Stimulated activated CD4-positive, alpha-beta T cell treated with anti-CD3 and anti-CD28 coated beads, Interleukin-4, amount 100 ng/mL, for 24 hours (primary cell): ENCODE measurements at places on chromosomes 7 and 10.

- DNase-seq, result no peak
Observed at GRCh38 chr7:139374246-139374645, 14.6 kb downstream of the LUC7L2 start.

- DNase-seq, result no peak
Observed at GRCh38 chr7:28137463-28137862, 43.1 kb downstream of the JAZF1 start.

DNA sequence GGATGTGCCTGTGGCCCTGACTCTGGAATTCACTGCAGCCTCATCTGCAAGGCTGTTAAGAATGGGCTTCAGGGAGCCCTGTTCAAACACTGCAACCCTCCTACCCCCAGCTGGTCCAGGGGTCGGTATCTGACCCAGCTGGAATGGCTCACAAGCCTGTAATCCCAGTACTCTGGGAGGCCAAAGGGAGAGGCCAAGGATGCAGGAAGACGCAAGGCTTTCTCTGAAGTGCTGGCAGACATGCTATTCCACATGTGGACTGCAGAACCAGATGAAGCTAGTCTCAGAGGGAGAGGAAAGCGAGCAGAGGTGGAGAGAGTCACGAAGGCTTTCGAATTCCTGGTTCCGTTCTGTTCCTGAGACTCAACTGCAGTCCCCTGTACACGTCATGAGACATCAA is 45.0 kb downstream of the ESYT2 start:
- no peak for DNase-seq

GRCh38 chr10:14414901-14415300 is 84.2 kb upstream of the FRMD4A start:
- DNase-seq, result no peak

DNA sequence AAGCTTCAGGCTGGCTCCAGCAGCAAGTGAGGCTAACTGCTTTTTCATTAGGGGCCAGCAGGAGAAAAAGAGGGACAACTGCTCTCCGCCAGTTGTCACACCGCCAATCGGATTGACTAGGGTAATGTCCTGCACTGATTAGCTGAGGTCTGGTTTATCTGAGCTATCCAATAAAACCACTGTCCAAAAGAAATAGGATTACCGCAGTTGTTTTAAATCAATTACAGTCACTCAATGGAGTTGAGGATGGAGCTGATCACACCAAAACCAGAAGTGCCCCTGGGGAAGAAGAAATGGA is 351.4 kb upstream of the NPVF start:
- DNase-seq, result no peak

- DNase-seq, result no peak
Observed at GRCh38 chr10:31602541-31603234, 283.7 kb downstream of the ZEB1 start.

- no peak for DNase-seq
Observed at GRCh38 chr10:132371641-132372081, 25.3 kb upstream of the PWWP2B start.

- no peak for DNase-seq
Observed at GRCh38 chr7:105680505-105681187, 99.4 kb upstream of the EFCAB10 start.

GRCh38 chr7:25662841-25663800 is 434.8 kb upstream of the NPVF start:
- no peak for DNase-seq

DNA sequence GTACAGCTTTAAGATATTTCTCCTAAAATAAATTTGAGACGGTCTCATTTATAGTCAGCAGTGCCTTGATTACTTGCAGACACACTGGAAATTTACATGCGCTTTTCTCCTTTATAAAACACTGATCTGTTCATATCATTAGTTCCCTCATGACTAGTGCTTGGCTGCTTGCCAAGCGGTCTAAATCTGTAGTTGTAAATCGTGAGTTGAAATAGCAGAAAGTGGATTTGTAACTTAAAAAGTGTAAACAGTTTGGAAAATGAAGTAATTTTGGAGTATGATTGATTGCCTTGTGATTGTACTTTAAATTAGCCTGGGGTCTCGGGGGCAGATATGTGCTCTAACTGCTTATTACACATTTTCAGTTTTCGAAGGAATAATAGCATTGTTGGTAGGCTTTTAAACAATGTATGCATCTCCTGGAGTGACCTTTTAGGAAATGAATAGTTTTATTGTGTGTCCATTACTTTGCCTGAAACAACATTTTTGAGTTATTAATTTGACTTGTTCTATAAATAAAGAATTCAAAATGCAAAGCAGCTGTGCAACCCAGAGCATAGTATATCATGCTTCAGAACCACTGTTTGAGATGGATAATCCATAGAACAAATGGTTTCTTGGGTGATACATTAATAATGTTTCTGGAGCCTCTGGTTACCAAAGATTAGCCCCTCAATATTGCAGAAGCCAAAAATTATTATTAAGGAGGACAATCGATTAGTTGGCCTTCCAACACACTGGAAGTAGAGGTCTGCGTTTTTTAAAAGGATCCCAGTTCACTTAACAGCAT is 73.3 kb downstream of the ARID5B start:
- no peak for DNase-seq

DNA sequence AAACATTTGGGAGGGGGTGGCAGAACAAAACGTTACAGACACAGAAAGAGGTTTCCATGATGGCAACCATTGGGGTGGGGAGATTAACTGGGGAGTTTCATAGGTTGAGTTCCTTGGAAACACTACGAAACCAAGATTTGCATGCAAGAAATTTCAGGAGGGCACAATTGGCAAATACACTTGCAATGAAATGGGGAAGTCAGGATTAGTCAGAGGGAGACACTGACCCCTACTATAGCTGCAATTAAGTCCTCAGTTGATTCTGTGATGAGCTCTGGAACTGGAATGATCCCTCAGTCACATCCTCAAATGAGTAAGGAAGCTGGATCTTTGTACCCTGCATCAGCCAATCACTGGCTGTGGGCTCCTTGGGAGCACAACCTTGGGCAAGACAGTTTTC is 22.1 kb downstream of the CPEB3 start:
- DNase-seq, result no peak

- no peak for DNase-seq
Observed at GRCh38 chr10:94138391-94138790, 144.7 kb downstream of the PLCE1 start.

GRCh38 chr10:119517235-119518141 is 25.0 kb downstream of the RGS10 start:
- DNase-seq, result peak; percentile 68

DNA sequence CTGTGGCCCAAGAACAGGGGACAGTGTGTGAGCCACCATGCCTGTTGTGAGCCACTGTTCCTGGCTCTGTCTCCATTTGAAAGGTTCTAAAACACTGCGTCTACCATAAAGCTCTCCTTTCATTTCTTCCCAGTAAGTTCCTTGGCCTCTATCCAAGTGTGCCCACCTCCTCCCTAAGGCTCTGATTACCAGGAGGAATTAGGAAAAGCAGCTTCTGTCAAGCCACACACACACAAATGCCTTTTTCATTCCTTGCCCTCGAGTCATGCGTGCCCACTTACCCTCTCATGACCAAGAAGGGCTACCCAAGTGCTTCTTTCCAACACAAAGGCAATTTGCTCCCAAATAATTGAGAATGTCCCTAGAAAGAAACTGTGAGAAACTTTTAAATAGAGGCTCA is 70.8 kb upstream of the PARD3 start:
- no peak for DNase-seq

- DNase-seq, result peak; percentile 79
Observed at GRCh38 chr10:101569622-101570427, 18.2 kb downstream of the POLL start.

- no peak for DNase-seq
Observed at GRCh38 chr10:122232769-122233168, 38.3 kb upstream of the BTBD16 start.

GRCh38 chr10:130741901-130742855 is 569.3 kb downstream of the TCERG1L start:
- no peak for DNase-seq

- no peak for DNase-seq
Observed at GRCh38 chr10:132662186-132662920, 123.6 kb downstream of the NKX6-2 start.

- no peak for DNase-seq
Observed at GRCh38 chr7:141706239-141707064, 1.7 kb upstream of the WEE2 start.

DNA sequence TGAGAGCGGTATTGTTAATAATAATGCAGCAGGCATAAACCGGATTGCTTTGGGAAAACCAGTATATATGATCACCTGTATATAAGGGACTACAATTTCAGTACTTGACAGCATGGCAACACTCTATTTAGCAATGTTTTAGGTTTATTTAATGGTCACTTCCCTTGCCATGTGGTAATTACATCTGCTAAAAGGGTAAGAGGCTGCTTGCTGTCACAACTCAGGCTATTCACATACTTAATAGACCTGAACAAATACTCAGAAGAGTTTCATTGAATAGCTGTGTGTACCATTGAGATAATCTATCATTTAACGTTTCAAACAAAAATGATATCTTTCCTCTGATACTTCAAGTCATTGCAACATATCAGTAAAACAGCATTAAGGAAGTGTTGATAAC is 90.1 kb downstream of the PCDH15 start:
- no peak for DNase-seq

DNA sequence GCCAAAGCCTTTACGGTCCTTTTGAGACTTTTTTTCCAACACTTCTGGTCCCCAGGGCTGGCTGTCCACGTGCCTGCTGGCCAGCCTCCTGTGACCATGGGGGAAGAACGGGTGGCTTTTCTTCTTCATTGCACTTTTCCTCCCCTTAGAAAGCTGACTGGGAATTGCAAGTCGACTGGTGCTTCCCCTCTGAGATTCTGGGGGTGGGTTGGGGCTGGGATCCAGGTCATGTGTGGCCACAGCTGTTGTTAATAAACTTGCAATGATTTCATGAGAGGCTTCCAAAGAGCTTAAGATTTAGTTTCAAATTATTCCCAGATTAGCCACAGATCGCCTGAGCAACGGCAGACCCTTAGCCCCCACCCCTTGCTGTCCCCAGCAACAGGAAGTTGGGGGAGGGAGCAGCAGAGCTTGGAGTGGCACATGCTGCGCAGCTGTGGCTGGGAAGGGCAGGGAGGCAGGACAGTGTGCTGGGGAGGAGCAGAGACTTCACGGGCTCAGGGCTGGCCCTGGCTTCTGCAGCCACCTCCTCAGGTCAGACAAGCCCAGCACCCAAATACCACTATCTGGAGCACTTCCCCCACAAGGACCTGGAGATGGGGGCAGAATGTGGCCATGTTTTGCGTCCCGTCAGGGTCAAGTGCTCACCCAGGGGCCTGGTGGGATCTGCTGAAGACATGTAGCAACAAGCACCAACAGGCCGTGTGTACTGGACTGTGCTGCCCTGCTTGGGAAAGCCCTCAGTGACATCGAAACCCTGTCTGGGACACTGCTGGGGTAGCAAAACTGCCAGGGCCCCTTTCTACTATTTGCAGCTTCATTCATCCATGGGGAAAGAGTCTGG is 147.1 kb downstream of the RNF216 start:
- no peak for DNase-seq

GRCh38 chr7:83629117-83629880 is 19.6 kb downstream of the SEMA3E start:
- DNase-seq, result no peak

- no peak for DNase-seq
Observed at GRCh38 chr10:113454341-113455061, 98.4 kb upstream of the HABP2 start.

DNA sequence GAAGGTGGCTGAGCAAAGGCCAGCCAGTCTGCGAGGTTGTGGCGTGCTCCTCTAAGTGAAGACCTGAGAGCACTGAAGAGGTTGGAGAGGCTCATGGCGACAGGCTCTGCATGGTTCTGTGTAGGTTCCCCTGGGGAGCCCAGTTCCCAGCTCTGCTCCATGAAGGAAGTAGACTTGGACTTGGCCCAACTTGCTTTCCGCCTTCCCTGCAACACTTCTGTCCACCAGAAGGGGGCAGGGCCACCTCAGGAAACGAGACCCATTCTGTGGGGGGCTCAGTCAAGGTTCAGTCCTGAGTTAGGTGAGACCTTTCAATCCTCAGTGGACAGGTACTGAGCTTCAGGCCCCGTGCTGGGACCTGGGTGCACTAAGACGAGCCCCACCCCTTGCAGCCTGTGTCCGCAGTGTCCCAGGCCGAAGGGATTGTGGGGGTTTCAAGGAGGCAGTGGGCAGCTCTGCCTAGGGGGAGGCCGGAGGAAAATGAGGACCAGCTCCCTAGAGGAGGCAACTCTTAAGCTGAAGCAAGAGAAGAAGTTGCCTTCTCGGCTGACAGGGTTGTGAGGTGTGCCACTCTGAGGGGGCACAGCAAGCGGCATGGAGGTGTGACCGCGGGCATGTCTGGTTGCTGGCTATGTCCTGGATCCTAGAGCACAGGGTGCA is 15.0 kb upstream of the PCBD1 start:
- DNase-seq, result peak; percentile 24

DNA sequence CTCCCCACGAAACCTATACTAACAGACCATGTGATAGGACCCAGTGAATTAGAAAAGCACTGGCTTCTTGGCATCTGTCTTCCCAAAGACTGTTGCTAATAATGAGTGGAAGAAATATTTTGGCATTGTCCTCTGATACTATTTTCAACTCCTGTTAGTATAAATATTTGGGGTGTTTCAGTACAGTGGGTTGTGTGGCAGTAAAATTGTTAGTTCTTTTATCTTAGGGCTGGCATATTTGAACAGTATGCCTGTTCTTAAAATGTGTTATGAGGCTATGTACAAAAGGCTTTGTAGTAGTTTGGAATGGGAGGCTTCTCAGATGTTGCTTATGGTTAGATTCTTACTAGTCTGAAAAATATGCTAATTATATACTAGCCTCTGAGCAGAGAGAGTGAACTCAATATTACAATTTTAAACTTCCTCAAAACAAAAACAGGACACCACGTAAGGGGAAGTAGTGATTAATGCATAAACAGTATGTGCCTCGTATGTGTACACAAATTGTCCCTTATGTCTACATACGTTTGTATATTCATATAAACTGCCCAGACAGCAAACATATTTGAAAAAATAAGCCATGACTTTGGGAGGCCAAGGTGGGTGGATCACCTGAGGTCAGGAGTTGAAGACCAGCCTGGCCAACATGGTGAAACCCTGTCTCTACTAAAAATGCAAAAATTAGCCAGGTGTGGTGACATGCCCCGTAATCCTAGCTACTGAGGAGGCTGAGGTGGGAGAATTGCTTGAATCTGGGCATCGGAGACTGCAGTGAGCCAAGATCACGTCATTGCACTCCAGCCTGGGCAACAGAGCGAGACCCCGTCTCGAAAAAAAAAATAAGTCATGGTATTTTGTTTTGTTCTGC is 115.4 kb downstream of the ARID5B start:
- no peak for DNase-seq

DNA sequence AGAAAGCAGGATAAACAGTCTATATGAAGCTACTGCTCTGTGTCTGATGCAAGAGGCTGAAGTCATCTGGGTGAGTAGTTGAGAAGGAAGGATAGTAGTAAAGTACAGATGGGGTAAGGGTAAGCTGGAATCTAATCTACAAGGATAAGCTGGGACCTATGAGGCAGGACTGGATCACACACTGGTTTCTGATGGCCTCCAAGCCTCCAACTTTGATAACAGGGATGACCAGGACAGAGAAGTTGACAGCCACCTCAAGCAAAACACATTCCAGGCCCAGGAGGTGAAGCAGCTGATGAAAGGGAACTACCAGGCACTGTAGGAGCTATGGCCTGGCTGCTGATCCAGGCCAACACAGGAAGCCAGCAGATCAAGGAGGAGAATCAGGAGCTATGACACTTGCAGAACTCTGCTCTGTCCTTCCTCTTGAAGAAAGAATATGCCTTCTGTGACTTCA is 278.1 kb upstream of the TMEM229A start:
- no peak for DNase-seq

GRCh38 chr10:22710139-22710745 is 4.1 kb downstream of the PIP4K2A start:
- DNase-seq, result no peak
